ENCODE measurements at places on chromosomes 11 and 22.

DNA sequence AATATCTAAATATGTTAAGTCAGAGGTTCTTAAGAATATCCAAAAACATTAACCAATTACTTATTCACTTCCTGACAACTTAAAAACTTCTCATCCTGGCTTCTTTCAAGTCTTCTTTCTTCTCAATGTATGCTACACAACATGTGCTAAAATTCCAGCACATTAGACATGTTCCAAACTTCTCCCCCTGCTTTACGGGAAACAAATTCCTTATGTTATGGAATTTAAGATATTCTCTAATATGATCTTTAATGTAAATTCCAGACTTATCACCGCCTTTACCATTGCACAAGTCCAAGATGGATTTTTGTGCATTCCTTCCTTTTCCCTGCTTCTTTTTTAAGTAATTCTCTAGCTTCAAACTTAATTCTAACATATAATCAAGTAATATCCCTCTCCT, 964.5 kb upstream of the CHORDC1 start:
- no peak for DNase-seq

- no peak for DNase-seq
Observed at GRCh38 chr11:1156506-1157340, 1.0 kb upstream of the MUC5AC start.

DNA sequence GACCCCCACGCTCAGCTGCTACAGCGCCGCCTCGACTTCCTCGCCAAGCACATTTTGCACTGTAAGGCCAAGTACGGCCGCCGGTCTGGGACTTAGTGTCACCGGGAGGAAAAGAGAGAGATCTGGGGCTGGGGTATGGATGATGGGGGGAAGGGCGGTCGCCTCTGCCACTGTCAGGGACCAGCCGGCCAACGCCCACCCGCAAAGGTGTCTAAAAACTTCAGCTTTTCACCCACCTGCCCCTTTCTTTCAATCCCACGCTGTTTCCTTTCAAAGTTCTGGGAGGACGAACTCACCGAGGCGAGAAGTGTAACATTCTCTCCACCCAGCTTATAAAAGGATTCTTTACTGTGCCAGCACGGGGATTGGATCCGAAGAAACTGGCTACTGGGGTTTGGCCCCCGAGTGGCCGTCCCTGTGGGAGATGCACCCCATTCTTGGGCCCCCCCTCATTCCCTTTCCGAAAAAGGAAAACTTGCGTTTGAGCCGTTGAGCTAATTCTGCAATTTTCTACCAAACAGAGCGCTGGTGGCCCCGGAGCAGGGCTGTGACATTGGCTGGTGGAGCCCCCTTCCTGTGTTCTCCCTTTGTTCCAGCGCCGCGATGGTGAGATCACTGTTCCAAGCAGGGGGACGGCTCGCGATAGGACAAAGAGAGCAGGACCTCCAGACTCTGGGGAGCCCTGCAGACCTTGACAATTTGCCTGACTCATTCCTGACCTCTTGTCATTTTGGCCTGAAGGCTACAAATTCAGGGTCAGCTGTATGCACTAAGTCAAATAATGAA, 1.8 kb downstream of the FJX1 start:
- DNase-seq: no peak

- no peak for DNase-seq
Observed at GRCh38 chr11:110000031-110000502, 93.1 kb upstream of the ZC3H12C start.

DNA sequence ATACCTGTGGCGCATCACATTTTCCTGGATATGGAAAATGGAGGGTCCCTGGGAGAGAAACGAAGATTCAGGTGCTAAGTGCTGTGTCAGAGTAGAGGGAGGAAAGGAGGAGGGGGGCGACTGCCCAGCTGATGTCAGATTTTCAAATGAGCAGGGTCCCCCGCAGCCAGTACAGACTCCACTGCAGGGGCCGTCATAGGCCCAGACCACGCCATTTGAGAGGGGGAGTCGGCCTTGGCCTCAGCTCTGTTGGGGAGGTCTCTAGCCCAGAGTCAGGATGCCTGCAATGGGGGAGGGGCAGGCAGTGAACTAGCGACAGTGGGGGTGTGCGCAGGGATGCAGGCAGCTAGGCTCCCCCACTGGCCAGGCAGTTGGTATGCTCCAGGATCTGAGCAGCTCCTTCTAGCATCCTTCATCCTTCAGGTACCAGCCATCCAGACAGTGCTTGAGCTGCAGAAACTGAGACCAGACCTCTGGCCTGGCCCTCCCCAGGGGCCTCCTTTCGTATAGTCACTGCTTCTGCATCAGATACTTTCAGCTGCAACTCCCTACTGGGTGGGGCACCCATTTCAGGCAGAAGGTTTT, at the start of the genes BSCL2 and GNG3:
Gene BSCL2, minus strand, starts transcription at position 148 of the 585 bp plus-strand sequence. CDS start 229 bp downstream, outside the sequence.
Gene GNG3, plus strand, starts transcription at position 400 of the 585 bp plus-strand sequence. CDS start 620 bp downstream, outside the sequence.
- no peak for DNase-seq

DNA sequence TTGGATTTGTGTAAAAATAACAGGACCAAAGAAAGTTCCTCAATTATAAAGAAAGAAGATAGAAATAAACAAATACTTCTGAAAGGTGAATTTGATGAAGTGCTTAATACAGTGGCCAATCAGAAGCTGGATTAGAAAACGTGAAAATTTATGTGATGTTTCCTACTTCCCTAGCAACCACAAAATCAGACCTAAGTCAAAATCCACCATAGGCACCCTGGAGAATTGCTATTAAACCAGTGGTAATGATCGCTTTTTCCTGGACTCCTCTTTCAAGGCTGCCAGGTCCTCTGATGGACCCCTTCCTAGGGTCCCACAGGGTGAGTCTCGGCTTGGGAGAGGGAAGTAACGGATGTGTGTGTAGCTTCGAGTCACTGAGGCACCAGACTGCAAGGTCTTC, 9.6 kb downstream of the WT1 start:
- no peak for DNase-seq

DNA sequence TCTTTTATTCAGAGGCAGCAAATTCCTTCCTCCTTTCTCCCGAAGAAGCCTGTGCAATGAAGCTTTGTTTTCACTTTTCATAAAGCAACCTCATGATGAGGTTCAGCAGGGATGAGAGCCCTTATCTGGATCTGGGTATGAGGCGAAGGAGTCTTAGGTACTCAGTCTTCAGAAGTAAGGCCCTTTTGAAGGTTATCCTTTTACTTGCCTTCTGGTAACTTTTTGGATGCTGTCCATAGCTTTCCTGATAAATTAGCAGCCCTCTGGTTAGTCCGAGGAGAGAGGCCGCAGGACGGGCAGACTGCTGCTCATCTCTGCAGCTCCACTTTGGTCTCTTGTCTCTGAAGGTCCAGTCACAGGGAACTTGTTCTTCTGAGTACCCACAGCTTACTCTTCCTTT, 1.1 kb downstream of the TRIM22 start:
- DNase-seq: no peak

- no peak for DNase-seq
Observed at GRCh38 chr11:123543797-123544196, 110.6 kb downstream of the SCN3B start.

DNA sequence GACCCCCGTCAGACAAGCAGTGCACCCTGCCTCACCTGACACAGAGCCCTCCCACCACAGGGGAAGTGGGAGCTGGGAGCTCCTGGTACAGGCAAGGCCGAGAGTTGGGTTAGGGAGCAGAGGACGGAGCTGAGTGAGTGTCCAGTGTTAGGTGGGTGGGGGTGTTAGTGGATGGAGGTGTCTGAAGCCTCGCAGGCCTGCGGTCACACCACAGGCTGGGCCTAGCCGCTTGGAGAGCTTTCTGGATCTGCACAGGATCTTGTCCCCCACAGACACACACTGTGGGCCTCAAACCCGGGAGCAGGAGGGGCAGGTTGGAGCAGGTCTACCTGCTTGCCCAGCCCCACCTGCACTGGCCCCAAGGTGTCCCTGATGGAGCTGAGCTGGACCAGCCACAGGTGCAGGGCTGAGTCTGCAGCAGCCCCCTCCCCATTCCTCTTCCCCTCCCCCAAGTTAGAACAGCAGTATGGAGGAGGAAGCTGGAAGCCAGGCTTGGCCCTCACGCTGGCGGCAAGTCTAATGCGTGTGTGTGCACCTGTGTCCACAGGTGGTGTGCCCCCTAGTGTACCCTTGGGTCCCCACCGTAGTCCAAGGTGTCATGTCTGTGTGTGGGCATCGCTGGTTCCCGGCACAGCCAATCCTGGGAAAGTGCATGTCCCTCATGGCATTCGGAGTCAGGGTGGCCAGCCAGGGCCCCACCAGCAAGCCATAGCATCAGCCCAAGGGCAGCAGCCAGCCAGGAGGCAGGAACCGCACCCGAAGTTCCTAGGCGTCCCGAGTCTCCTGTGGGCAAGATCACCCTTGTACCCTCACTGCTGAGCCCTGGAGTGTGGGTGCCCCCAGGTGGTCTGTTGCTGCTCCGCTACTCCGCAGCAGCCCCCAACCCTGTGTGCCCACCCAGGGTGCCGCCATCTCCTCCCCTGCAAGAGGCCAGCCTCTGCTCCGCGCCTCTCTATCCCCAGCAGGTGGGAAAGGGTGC, 2.0 kb upstream of the GATD1 start:
- no peak for DNase-seq

- DNase-seq: peak; percentile 93
Observed at GRCh38 chr11:65110354-65110861, 1.3 kb upstream of the TM7SF2 start.

DNA sequence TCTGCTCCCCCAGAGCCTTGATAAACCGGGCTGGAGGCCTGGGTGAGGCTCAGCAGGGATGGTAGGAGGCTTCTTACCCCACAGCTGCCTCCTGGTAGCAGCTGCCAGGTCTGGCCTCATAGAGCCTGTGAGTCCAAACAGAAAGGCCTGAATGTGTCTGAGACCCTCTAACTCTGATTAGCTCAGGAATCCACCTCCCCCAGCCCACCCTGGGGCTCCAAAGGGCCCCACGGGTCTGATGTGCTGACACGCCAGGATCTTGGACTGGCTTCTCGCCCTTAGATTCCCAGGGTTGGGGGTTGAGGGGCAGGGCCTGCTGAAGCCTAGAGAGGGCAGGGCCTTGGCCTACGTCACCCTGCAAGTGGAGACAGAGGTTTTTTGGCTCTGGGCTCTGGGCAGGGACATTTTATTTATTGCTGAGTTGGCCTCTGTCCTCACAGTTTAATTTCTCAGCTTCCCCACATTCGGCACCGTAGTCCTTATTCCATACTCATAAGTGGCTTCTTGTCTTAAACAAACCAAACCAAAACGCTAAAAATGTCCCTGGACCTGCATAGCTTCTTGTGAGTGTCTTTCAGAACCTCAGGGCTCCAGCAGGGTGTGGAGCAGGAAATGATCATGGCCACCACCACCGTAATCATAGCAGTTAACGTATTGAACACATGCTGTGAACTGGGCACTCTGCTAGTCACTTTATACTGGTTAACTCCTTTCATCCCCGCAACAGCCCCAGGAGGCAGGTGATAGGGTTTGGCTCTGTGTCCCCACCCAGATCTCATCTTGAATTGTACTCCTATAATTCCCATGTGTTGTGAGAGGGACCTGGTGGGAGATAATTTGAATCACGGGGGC, 25.1 kb downstream of the KIAA1671 start:
- no peak for DNase-seq

DNA sequence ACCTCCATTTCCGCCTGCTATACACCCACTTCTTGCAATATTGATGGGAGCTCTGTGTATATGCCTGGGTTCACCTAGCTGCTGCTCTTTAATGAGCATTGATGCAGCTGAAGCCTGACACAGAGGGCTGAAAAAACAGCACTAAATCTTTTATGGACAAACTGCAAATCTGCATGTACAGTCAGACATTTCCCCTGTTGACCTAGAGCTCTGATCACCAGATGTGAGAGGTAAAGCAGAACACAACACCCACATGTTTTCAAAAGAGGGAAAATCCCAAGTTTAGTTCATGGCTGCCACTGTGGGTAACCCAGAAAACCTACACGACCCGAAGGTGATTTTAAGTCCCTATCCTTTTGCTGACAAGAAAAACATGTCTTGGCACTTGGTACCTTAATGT, 303.0 kb upstream of the PITPNB start:
- DNase-seq: no peak

DNA sequence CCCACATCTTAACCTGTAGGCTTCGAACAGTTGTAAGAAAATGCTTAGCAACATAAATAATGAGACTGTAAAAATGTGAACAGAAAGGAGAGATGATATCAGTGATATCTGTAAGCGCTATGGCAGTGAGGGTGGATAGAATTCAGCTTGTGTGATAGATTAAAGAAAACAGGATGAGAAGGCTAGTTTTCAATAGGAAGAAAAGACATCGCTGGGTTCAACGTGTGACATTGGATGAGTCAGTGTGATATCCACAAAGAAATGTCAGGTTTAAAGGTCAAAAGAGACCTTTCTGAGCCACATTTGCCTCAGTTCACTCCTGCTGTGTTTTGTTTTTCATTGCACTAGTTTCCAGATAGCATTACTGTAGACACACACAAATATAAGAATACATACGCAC, 13.7 kb upstream of the RFPL3 start:
- no peak for DNase-seq

DNA sequence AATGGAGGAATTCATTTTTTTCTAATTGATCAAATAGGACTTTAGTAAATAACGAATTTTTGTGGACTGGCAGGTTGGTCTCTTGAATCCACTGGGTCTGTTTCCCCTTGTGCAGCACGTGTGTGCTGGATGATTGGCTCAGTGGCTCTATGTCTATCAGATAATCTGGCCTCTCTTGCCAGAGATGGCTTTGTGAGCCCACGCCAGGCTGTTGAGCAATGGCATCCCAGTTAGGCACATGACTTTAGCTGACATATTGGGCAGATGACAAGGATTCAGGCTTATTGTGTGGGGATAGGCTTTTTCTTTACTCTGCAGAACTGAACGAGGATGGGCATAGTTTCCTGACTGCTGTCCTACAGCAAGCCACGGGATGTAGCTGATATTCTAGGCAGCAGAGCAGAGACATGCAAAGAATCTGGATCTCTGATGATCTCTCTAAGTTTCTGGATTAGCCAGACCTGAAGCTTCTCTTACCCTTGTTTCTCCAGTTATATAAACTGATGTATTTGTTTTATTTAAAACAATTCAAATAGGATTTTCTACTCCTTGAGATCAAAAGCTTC, 144.9 kb downstream of the ARHGAP42 start:
- DNase-seq: no peak

Measured in stimulated activated CD8-positive, alpha-beta memory T cell treated with anti-CD3 and anti-CD28 coated beads, Interleukin-4, amount 100 ng/mL, for 24 hours (primary cell).